NCI-H82 (cell line): ENCODE measurements at places on chromosomes 6 and 20.
A peak's percentile ranks its signal among the peaks of the same experiment; 100 is the strongest.

GRCh38 chr20:14820771-14821170 is 483.4 kb upstream of the FLRT3 start:
- DNase-seq: peak; percentile 32

- peak; percentile 21 for DNase-seq
Measured at GRCh38 chr6:107185391-107185970, 70.2 kb upstream of the BEND3 start.

DNA sequence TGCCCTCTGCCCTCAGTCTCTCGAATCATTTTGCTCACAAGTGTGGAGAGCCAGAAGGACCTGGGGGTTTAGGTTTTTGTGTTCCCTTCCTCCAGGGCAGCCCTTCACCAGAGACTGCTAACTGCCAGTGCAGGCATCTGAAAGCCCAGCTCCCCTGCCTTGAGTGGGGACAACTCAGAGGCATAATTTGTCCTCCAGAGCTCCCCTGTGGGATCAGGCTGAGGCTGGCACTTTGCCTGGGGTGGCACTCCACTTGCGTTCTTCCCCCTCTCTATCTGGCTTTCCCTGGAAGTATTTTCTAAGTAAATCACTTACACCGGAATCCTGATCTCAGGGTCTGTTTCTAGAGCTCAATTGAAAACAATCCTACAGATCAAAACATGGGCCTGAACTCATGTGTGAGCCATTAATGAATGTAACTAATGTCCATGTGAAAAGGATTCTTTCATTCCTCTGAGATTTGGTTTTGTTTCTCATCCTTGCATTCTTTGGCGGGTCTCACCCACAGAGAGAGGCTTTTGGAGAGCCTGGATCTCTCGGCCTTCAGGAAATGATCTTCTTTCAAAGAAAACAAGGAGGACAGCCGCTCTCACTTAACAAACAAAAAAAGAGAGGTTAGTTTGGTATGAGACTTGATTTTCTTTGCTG is 125.7 kb upstream of the RIPOR2 start:
- no peak for DNase-seq

DNA sequence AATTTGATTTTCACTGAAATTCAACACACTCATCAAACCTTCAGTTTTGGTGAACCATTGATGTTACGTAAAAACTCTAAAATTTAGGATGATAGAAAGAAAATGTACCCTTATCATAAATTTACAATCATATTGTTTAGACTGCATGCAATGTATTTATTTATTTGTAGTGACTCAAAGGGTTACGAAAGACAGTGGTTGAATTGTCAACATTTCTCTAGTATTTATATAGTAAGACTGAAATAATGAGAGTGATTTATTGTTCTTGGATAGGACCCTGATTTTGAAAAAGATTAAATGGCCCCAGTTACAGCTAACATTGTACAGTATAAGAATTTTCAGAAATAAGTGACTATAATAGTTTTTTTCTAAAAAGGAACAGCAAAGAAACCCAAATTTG is 591.5 kb downstream of the RFPL4B start:
- DNase-seq: no peak

- no peak for DNase-seq
Measured at GRCh38 chr6:93972791-93973190, 553.4 kb upstream of the EPHA7 start.

- peak; percentile 68 for DNase-seq
Measured at GRCh38 chr6:145814035-145814500, 527 bp downstream of the FBXO30 start.

DNA sequence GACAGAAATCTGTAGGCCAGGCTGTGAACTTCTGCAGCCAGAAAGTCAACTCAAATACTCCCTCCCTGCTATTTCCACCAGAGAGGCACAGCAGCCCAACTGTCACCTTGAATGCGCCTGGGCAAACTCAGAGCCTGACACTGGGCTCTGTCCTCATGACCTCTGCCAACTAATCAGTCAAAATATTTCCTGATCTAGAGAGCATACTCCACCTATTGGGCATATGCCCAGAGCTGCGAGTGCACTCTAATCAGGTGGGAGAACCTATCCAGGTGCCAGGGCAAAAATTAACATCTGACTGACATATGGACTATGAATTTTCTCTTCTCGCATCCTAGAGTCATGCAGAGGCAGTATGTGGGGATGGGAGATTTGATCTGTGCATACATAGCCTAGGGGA is 406.3 kb upstream of the RUNX2 start:
- peak; percentile 29 for DNase-seq

DNA sequence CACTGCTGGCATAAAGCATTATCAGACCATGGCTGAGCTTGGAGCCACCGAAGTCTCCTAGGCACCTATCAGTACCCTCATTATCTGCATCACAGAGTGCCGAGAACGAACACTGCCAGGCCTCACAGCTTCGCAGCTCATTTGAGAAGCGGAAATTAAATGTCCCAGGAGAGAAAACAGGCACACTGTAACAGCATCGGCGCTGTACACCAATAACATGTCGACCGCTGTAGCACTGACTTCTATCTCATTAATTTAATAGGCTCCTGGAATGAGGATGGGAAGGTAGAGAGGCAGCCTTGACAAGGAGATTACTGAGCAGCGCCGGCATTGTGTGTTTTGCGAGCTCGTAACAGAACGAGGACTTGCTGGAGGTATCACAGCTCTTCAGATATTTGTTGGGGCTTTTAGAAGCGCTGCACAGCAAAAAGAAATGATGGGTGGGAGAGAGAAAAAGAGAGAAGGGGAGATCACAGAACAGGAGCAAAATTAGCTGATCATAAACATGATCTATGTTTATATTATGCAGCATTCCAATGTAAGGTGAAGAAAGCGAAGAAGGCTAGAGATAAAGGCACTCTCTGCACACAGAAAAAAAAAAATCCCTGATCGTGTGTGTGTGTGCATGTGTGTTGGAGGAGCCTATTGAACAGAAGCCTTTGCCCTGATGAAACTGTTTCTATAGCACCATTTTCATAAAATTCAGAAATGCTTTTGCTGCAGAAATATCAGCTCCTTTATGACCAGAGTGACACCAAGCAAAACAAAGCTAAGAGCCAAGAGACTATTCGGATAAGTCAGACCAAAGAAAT is 29.2 kb downstream of the ID4 start:
- peak; percentile 93 for DNase-seq

DNA sequence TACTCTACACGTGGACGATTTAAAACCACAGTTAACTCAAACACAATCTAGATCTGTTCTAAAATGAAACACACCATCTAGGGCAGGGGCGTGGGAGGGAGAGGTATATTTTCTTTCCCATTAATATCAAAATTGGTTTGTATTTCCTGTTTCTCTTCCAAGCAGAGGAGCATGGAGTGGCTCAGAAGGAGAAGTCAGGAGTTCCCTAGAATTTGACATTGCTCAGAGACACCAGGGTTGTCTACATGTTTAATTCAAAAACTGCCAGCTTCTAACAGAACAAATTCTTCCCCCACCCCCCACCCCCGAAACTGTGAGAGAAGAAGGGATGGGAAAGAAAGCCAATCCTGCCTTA is 2.3 kb downstream of the PREX1 start:
- no peak for DNase-seq

DNA sequence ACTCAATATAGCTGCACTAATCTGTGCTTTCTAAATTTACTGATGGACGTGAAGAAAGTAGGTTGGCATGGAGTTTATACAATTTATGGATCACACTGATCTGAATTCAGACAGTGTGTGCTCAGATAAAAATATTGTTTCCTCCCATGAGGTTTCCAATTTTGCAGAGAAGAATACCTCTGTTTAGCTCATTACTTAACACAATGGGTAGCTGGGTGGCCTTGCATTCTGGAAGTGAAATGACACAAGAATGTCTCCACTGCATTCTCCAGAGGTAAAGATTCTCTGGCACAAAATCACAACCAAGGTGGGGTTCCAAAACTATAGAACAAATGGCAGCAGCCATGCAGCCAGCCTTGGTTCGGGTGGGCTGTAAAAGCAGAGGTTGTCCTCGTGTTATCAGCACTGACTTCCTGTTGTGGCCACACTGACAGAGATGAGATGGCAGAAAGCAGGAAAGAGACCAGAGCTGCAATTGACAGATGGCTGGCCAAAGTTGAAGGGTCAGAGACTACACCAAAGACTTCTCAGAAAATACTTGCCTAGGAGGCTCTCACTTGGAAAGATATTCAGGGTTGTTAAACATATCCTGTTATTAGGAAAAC is 50.2 kb downstream of the HDAC2 start:
- no peak for DNase-seq

DNA sequence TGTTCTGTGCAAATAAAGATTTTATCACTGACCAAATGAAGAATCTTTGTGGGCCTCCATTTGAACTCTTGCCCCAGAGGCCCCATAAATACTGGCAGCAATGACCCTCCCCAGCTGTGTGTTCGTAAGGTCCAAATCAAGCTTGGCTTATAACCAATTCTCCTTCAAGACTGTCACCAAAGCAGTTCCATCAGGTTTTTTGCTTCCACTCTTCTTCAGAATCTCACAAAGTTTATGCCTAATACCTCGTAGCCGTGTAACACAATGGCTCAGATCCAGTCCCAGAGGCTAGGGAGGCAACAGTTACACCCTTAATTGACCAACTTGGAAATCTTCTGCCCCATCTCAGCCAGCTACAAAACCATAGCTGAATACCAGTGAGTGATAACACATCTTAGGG is 120.5 kb downstream of the HIVEP2 start:
- no peak for DNase-seq

GRCh38 chr6:52249078-52249477 is 4.8 kb upstream of the IL17F start:
- no peak for DNase-seq

DNA sequence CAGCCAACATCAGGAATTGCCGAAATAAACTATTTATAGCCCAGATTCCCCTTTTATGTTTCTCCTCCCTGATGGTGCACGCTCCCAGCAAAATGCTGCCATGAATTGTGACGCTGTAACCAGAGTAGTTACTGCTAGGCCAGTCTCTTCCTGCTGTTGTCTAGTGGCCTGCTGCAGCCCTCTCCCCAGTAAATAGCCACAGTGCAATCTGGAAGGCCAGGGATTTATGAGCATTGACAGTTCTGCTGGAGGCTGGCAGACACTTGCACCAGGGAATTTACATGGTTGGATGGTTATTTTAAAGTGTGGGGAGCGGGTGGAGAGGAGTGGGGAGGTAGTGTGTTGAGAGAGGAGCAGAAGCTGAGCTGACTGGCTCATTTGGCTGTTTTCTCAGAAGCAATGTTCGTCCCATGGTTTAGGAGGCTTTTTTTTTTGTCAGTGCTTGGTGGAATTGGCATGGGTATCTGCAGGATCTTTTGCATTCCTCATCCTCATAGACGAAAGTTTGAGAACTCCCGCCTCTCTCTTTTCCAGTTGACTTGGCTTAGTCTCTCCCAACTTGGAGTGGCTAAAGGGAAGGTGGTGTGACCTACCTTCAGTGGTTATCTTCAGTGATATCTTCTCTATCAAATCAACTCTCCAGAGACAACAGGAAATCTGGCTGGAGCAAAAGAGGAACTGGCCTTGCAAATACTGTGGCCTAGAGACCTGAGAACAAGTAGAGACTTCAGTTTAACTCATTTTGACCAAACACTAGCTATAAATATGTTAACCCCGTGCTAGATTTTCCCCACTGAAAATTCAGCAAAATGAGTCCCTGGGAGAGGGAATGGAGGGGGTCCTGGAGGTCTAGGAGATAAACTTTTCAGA is 99.3 kb upstream of the VSTM2L start:
- no peak for DNase-seq

DNA sequence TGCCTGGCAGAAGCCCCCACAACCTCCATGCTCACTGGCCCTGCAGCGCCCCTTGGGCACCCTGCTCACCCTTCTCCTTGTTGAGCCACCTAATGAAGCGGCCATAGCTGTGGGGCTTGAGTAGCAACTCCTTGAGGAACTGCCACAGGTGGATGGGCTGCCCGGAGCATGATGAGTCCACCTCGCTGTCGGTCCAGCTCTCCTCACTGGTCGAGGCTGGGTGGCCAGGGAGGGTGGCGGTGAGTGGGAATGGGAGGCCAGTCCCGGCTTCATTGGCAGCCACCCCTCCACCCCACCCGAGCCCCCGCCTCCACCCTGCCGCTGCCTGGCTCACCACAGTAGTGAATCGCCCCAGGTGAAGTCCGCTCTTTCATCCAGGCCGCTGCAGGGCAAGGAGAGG is 16.9 kb downstream of the SPDEF start:
- DNase-seq: no peak

- no peak for DNase-seq
Measured at GRCh38 chr20:50558483-50558925, 48.3 kb downstream of the PTPN1 start.

DNA sequence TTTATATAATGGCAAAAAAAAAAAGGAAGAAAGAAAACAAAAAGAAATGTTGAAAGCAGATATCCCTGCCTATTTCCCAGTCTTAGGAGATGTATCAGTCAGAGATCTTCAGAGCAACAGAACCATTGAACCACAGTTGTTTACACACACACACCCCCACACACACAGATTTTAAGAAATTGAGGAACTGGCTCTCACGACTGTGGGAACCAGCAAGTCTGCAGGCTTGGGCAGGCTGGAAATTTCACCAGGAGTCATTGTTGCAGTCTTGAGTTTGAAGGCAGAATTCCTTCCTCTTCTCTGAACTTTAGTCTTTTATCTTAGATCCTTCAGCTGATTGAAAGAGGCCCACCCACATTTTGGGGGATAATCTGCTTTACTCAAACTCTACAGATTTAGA is 380.9 kb downstream of the CDKAL1 start:
- DNase-seq: no peak

GRCh38 chr6:13286181-13286580 is 42.2 kb downstream of the TBC1D7 start:
- DNase-seq: no peak

GRCh38 chr6:31952140-31952805 is 6.4 kb downstream of the CFB start:
- DNase-seq: peak; percentile 67

- no peak for DNase-seq
Measured at GRCh38 chr20:22807045-22807444, 222.7 kb upstream of the FOXA2 start.

DNA sequence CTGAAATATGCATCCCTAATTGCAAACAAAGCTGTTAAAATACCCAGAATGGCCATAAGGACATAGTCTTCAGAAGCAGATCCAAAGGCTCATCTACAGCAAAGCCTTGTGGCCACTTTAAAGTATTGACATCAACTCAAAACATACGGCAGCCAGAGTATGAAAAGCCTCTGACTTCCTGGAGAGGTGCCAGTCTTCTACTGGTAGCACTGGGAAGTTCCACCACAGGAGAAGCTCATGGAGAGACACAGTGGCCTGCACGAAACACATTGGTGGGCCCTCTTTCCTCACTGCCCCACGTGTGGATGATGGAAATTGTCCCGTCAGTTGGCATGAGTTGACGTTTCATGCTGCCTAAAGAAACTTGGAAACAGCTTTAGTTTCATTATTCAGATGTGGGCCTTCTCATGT is 202.6 kb upstream of the HEY2 start:
- no peak for DNase-seq

GRCh38 chr6:100662264-100662663 is 197.5 kb upstream of the SIM1 start:
- no peak for DNase-seq

- no peak for DNase-seq
Measured at GRCh38 chr6:34001706-34002621, 143.9 kb downstream of the GRM4 start.
